ENCODE measurements at places on chromosomes 12 and 14. TPM values are rescaled to one million over a fixed set of nuclear protein-coding genes. Genes with fewer than 3 reads are reported as not detected.

The VRTN gene
- not detected for total RNA-seq

The STON2 gene
- total RNA-seq: 0.66 TPM

The CEBPE gene
- total RNA-seq: not detected

The CLEC7A gene
- 0.26 TPM for total RNA-seq

The NOS1 gene
- total RNA-seq: not detected

The CCDC177 gene
- total RNA-seq: not detected

The LBHD2 gene
- not detected for total RNA-seq

The AICDA gene
- not detected for total RNA-seq

The LRP1-AS gene
- total RNA-seq: not detected

GRCh38 chr14:63909984-63910383, 57.2 kb downstream of the SYNE2 start:
- no peaks in the 10 kb centered on the region for H3K27me3 ChIP-seq
- no peak overlapping the region for H3K27ac ChIP-seq
- peaks cover 24% of the 10 kb centered on the region for H3K36me3 ChIP-seq
- no peak overlapping the region for H3K4me3 ChIP-seq
- DNase-seq: no peak

DNA sequence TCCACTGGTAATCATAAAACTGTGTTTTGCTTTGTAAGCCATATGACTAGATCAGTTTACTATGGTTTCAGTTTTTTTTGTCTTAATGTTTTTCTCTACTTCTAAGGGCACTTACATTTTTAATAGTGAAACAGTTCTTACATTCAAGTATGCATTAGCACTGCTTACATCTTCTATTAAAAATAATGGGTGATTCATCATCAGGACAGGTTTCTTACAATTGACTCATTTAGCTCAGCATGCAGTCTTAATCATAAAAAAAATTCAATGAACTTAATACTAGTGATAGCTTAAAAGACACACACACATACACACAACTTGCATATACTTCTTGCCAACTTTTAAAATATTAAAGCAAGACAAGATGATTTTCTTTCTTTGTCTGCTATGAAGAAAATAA, 845.7 kb upstream of the USP15 start:
- H3K27me3 ChIP-seq: no peaks in the 10 kb centered on the region
- no peaks in the 10 kb centered on the region for H3K4me1 ChIP-seq
- no peak for DNase-seq
- H3K27ac ChIP-seq: no peak overlapping the region

DNA sequence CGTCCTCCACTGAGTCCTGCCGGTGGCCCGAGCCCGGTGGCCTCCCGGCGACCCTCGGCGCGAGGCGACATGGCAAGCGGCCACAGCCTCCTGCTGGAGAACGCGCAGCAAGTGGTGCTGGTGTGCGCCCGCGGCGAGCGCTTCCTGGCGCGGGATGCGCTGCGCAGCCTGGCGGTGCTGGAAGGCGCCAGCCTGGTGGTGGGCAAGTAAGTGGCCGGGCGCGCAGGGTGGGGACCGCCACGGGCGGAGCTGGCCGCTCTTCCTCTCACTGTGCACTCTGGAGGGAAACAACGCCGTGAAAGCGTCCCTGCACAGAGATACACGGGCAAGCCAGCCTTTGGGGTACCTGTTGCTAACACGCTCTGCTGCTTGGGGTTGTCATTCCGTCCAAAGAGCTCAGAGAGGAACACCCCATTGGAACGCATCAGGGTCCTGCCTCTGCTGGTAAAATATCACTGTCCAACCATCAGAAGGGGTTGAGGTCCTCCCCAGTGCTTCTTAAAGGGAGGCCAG, at the start of gene AMDHD1:
Gene AMDHD1 (plus strand): TSS at position 2 of the 513 bp plus-strand sequence. CDS start 68 bp downstream, at position 70.
- peaks cover 11% of the 10 kb centered on the region for H3K4me1 ChIP-seq
- peak; percentile 77 for DNase-seq
- peak within 1 kb of the TSS; percentile 91 for H3K4me3 ChIP-seq
- H3K27me3 ChIP-seq: no peaks in the 10 kb centered on the region
- H3K36me3 ChIP-seq: no peaks in the 10 kb centered on the region
- peak within 1 kb of the TSS; percentile 85 for H3K27ac ChIP-seq

DNA sequence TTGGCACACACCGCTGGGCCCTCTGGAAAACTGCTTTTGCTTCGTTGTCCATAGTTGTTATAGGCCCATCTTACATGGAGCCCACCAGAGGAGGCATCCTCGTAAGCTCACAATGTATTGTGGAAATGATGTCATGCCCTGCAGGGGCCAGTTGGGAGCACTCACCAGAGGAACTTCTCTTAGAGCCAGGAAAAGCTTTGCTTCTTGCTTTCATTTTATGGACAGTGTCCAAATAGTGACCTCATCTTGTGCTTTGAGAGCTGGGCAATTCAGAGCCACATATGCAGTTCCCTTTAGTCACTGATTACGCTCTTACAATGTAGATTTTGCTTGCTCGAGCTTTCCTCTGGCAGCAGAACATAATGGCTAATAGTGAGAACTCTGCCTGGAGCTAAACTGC, 275.6 kb downstream of the AACS start:
- no peak overlapping the region for H3K4me3 ChIP-seq
- no peak overlapping the region for H3K27ac ChIP-seq
- DNase-seq: no peak
- H3K4me1 ChIP-seq: no peaks in the 10 kb centered on the region

DNA sequence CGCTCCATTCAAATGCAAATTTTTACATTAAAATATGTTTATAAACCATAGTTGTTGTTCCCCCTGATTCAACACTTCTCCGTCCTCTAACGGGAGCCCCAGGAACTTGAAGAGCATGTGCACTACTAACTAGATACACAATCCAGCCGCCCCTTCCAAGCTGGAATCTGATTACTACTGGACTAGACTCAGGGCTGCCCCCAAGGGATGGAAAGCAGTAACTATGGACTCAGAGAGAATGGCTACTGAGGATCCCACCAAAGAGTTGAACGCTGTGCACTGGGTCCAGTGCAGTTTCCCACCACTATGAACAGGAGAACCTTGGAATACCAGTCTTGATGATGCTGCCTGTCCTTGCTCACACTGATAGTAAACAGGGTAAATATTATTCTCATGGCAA, 48.6 kb upstream of the PCNX1 start:
- no peak for DNase-seq
- H3K36me3 ChIP-seq: peaks cover 3% of the 10 kb centered on the region
- H3K27me3 ChIP-seq: no peaks in the 10 kb centered on the region
- peaks cover 13% of the 10 kb centered on the region for H3K4me1 ChIP-seq
- H3K4me3 ChIP-seq: no peak overlapping the region

- no peaks in the 10 kb centered on the region for H3K36me3 ChIP-seq
- no peak overlapping the region for H3K27ac ChIP-seq
- H3K4me3 ChIP-seq: no peak overlapping the region
- no peaks in the 10 kb centered on the region for H3K4me1 ChIP-seq
- DNase-seq: no peak
- peaks cover 26% of the 10 kb centered on the region for H3K27me3 ChIP-seq
Observed at GRCh38 chr12:65306366-65307168, 28.1 kb downstream of the MSRB3 start.

GRCh38 chr14:32472512-32473463, 143.7 kb downstream of the AKAP6 start:
- H3K4me3 ChIP-seq: no peak overlapping the region
- H3K4me1 ChIP-seq: no peaks in the 10 kb centered on the region
- DNase-seq: no peak
- no peak overlapping the region for H3K27ac ChIP-seq
- peaks cover 17% of the 10 kb centered on the region for H3K27me3 ChIP-seq
- H3K36me3 ChIP-seq: no peaks in the 10 kb centered on the region

- H3K27ac ChIP-seq: no peak overlapping the region
- H3K27me3 ChIP-seq: no peaks in the 10 kb centered on the region
- peaks cover 7% of the 10 kb centered on the region for H3K36me3 ChIP-seq
- H3K4me1 ChIP-seq: no peaks in the 10 kb centered on the region
- no peak for DNase-seq
Observed at GRCh38 chr12:45712319-45712718, 17.2 kb upstream of the ARID2 start.

DNA sequence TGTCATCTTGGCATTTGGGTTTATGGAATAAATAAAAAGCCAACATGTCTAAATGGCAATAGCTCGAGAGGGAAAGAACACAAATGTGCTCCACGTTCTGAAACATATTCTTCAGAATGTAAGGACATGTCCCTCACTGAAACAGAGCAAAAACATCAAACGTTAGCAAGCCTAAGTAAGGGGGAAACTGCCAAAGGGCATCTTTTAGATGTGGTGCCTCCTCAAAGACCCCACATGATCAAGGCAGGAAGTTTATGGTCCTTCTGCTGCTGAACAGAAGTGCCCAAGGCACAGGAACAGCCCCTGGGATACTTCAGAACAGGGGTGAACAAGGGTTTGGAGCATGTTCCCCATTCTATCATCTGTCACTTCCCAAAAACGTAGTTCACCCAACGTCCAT, 227.0 kb downstream of the ANO2 start:
- H3K27me3 ChIP-seq: peaks cover 16% of the 10 kb centered on the region
- no peaks in the 10 kb centered on the region for H3K4me1 ChIP-seq
- H3K27ac ChIP-seq: no peak overlapping the region
- no peak for DNase-seq

DNA sequence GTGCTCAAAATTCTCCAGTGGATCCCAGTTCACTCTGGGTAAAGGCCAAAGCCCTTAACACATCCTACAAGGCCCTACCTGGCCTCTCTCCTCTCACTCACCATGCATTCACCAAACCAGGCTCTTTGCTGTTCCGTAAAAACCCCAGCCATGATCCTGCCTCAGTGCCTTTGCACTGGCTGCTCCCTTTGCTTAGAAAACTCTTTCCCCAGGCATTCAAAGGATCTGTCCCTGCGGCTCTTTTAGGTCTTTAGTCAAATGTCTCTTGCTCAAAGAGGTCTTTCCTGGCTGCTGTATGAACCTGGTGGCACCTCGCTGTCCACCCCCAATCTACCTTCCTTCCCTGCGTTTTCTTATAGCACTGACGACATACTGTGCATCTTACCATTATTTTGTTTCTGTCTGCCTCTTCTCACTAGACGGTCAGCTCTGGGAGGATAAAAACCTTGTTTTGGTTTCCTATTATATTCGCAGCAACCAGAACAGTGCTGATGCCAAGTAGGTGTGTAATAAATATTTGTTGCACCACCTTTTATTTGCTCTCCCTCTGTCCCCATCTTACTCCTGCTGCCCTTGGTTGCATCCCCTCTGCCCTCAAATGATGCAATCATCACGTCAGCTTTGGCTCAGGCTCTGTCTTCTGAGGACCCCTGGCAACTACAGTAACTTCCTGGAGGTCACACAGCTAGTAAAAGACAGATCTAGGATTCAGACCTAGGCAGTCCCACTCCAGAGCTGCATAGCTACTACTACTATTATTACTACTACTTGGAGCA, 23.8 kb upstream of the DICER1 start:
- DNase-seq: no peak
- no peak overlapping the region for H3K27ac ChIP-seq
- no peaks in the 10 kb centered on the region for H3K4me1 ChIP-seq
- peaks cover 22% of the 10 kb centered on the region for H3K27me3 ChIP-seq
- no peak overlapping the region for H3K4me3 ChIP-seq

GRCh38 chr14:86782092-86782580, 1210.8 kb downstream of the GALC start:
- DNase-seq: no peak
- H3K4me1 ChIP-seq: no peaks in the 10 kb centered on the region
- no peak overlapping the region for H3K4me3 ChIP-seq
- no peaks in the 10 kb centered on the region for H3K27me3 ChIP-seq

DNA sequence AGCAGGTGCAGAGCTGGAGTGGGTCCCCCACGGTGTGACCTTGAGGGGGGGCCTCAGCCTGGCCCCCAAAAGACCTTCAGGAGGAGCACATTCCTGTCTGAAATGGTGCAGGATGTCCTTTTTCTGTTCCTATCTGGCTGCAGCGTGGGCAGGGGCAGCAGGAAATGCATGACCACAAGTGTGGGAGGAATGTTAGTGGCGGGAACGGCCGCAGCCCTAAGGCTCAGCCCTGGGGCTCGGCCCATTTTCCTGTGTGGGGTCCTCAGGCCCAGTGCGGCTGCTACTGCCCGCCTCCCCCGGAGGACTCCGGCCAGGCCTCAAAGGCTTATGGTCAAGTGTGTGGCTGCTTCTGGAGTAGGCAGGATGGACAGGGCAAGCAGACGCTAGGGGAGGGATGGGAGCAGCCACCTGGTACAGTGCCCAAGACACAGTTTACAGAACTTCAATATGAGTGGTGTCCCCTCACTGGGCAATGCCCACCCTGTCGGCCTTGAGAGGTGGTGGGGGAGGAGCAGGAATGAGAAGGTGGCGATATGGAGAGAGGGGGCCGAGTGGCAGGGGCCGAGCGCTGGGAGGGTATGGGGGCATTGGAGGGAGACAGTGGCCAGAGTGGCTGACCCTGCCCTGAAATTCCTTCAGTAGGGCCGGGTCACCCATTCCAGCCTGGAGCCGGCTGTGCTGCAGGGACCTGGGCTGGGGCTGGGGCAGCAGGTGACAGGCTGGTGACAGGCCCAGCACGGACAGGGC, 137.4 kb downstream of the CALM1 start:
- no peaks in the 10 kb centered on the region for H3K27me3 ChIP-seq
- H3K27ac ChIP-seq: no peak overlapping the region
- peaks cover 3% of the 10 kb centered on the region for H3K4me1 ChIP-seq
- no peak overlapping the region for H3K4me3 ChIP-seq
- no peaks in the 10 kb centered on the region for H3K36me3 ChIP-seq
- DNase-seq: no peak

GRCh38 chr12:124312601-124313000, 17.7 kb downstream of the RFLNA start:
- no peak overlapping the region for H3K4me3 ChIP-seq
- no peaks in the 10 kb centered on the region for H3K36me3 ChIP-seq
- no peaks in the 10 kb centered on the region for H3K4me1 ChIP-seq

- H3K4me1 ChIP-seq: peaks cover 5% of the 10 kb centered on the region
- peaks cover 70% of the 10 kb centered on the region for H3K27me3 ChIP-seq
- no peaks in the 10 kb centered on the region for H3K36me3 ChIP-seq
- H3K4me3 ChIP-seq: no peak overlapping the region
- no peak for DNase-seq
Observed at GRCh38 chr12:12889701-12890100, 1.7 kb upstream of the GPRC5A start.

GRCh38 chr12:94222351-94223084, 74.1 kb downstream of the PLXNC1 start:
- H3K4me3 ChIP-seq: no peak overlapping the region
- no peak overlapping the region for H3K27ac ChIP-seq
- no peaks in the 10 kb centered on the region for H3K4me1 ChIP-seq

- DNase-seq: no peak
- H3K27me3 ChIP-seq: no peaks in the 10 kb centered on the region
- no peaks in the 10 kb centered on the region for H3K36me3 ChIP-seq
- no peak overlapping the region for H3K27ac ChIP-seq
- no peaks in the 10 kb centered on the region for H3K4me1 ChIP-seq
Observed at GRCh38 chr12:84986586-84986985, 49.5 kb downstream of the TSPAN19 start.

- no peaks in the 10 kb centered on the region for H3K4me1 ChIP-seq
- no peaks in the 10 kb centered on the region for H3K27me3 ChIP-seq
- no peak overlapping the region for H3K27ac ChIP-seq
- H3K4me3 ChIP-seq: no peak overlapping the region
- no peaks in the 10 kb centered on the region for H3K36me3 ChIP-seq
Observed at GRCh38 chr12:41221491-41221890, 33.4 kb downstream of the PDZRN4 start.

DNA sequence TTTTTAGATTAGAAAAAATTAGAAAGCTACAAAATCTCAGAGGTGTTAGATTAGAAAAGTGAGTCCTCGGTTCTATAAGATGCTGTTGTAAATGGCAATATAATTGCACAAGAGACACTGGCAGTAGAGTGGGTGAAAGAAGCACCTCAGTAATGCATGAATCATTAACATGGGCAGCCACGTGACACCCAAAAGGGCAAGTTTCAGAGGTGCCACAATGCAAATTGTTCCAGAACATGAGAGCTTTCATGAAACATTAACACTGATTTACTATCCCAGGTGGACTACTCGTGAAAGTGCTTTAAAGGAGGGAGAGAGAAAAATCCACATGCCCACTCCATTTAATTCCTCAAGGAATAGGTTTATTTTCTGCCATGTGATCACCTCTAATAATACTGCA, 108.4 kb downstream of the PTPRR start:
- no peak overlapping the region for H3K27ac ChIP-seq
- H3K4me1 ChIP-seq: no peaks in the 10 kb centered on the region
- no peak for DNase-seq
- no peak overlapping the region for H3K4me3 ChIP-seq
